ENCODE measurements at places on chromosomes 1 and 21. TPM values are rescaled to one million over a fixed set of nuclear protein-coding genes. Genes with fewer than 3 reads are reported as not detected.

DNA sequence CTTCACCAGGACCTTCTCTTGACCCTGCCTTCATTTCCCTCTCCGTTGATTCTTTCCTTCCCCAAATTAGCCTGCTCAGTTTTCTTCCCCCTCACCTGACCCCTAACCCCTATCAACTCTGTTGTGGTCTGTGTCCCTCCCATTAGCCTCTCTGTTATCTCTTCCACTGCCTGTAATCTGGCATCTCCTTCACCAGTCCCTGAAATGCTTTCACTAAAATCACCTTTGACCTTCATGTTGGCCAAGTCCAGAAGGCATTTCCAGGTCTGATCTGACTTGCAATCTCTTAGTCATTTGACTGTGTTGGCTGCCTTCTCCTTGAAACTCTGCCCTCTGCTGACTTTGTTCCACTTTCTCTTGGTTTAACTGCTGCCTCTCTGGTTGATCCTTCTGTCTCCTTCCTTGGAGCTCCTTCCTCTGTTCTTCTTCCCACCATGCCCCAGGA is 28.2 kb downstream of the ATP8B2 start:
- no peak for DNase-seq
- no peaks in the 10 kb centered on the region for H3K36me3 ChIP-seq

DNA sequence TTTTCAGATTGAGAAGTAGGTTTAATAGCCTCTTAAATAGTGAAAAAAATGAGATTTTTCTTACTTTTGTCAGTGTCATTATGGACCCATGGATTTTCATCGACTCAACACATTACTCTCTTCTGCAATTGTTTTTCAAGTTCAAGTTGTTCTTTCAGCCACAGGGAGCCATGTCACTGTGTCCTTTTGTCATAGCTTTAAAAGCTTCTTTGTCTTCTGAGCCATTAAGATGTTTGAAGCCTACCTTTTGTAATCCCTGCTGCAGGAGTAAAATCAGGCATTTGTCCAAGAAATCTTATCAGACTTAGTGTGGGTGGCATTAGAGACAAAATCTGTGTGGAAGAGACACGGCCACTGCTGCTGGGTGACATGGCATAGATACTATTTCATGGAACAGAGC is 92.8 kb upstream of the ZP4 start:
- H3K36me3 ChIP-seq, result no peaks in the 10 kb centered on the region
- DNase-seq, result no peak
- H3K4me1 ChIP-seq, result no peaks in the 10 kb centered on the region
- H3K4me3 ChIP-seq, result no peak overlapping the region

DNA sequence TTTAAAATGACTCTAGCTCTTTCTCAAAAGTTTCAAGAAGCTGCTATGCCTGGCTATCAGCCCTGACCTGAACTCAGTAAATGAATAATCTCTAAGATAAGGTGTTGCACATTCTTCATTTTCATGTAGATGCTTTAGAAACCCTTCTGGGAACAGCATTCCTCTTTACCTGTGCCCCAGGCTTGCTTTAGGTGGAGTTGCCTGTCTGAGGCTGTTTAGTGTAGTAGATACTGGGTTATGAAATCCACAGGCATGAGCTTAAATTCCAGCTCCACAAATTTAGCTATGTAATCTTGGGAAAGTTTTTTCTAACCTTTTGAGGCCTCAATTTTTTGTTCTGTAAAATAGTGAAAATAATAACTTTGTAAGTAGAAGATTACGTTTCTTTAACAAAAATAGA is 41.6 kb downstream of the ATP6V1G3 start:
- H3K4me3 ChIP-seq, result no peak overlapping the region
- no peak for DNase-seq
- H3K27ac ChIP-seq, result no peak overlapping the region
- no peaks in the 10 kb centered on the region for H3K27me3 ChIP-seq
- H3K36me3 ChIP-seq, result no peaks in the 10 kb centered on the region

DNA sequence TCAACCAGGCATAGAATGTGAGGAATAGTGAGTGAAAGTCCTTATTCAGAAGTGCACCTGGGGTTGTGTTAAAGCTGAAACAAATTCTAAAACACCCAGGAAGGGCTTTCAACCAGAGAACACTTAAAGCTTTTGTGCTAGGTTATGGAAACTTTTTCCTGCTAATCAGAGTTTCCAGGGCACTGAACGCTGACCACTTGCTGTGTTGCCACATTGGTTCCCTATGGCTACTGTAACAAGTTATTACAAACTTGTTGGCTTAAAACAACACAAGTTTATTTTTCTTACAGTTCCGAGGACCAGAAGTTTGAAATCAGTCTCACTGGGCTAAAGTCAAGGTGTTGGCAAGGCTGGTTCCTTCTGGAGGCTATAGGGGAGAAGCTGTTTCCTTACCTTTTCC is 300.6 kb downstream of the HHAT start:
- no peak overlapping the region for H3K4me3 ChIP-seq
- no peaks in the 10 kb centered on the region for H3K27me3 ChIP-seq
- no peak for DNase-seq
- no peak overlapping the region for H3K27ac ChIP-seq
- H3K36me3 ChIP-seq, result no peaks in the 10 kb centered on the region

- no peak overlapping the region for H3K4me3 ChIP-seq
- DNase-seq, result no peak
- H3K27me3 ChIP-seq, result no peaks in the 10 kb centered on the region
Measured at GRCh38 chr1:114618606-114619005, 37.2 kb upstream of the BCAS2 start.

HSD3B2 gene
- not detected for total RNA-seq
